T follicular helper cell (primary cell): ENCODE measurements at places on chromosomes 16 and 17.

GRCh38 chr17:50423553-50424159, 2.4 kb upstream of the ACSF2 start:
- DNase-seq: no peak

DNA sequence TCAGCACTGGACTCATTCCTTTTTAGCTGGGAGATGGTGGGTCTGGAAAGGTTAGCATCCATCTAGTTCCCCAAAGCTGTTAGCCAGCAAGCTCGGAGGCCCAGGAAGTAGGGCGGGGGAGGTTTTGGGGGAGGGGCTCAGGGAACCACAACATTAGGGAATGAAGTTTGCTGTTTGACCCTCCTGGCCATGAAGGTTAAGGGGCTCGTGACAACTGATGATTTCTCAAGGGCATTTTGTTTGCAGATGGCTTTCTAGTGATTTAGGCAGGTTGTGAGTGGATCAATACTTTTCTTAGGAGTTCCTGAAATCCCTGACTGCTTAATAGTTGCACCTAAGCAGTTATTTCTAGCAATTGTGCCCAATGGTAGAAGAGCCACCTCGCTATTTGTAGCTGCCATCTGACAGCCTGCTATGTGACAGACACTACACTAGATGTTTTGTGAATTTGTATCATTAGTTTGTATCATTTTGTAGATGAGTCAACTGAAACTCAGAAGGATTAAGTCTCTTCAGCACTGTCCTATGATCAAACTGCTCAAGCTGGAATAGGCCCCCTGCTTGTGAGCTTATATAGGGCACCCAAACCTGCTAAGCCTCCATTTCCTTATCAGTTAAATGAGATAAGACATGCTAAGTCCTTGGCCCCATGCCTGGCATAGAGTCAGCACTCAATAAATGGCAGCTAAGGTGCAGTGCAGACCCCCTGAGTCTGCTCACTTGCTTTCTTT, 146.4 kb downstream of the IRX3 start:
- DNase-seq: no peak

DNA sequence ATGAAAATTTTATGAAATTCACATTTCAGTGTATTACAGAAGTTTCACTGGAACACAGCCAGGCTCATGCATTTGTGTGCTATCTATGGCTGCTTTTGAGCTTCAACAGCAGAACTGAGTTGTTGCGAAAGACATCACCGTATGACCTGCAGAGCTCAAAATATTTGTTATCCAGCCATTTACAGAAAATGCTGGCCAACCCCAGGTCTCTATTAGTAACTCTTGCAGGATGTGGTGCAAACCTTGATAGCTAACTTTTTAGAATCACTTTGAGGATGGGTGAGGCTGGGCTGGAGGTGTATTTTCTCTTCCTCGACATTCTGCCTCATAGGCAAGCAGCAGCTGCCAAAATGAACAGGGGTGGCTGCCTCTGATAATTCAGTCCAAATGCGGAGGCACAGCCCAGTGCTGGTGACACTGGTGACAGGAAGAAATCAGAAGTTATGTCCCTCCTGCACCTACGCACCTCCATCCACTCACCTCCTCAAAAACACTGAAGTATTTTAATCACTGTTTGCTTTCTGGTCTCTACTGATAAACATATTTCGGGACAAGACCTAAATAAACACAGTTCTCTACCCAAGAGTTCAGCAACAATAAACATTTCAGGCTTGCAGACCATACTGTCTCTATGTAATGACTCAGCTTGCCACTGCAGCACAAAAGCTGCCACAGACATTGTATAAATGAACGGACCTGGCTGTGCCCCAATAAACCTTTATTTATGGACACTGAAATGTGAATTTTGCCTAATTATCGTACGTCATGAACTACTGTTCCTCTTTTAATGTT, 28.5 kb downstream of the ARHGAP17 start:
- DNase-seq: no peak

DNA sequence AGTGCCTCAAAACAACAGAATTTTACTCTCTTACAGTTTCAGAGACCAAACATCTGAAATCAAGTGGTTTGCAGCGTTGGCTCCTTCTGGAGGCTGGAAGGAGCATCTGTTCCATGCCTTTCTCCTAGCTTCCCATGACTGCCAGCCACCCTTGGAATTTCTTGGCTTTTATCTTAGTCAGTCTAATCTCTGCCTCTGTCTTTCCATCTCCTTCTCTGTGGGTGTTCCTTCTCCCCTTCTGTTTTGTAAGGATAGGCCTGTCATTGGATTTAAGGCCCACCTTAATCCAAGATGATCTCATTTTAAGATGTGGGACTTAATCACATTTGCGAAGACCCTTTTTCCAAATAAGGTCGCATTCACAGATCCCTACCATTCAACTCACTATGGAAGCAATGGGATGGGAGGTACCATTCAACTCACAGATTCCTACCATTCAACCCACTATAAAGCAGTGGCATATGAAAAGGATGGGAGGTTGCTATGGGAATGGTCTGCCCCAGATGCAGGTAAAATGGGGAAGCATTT, 321.8 kb downstream of the WWOX start:
- DNase-seq: no peak

DNA sequence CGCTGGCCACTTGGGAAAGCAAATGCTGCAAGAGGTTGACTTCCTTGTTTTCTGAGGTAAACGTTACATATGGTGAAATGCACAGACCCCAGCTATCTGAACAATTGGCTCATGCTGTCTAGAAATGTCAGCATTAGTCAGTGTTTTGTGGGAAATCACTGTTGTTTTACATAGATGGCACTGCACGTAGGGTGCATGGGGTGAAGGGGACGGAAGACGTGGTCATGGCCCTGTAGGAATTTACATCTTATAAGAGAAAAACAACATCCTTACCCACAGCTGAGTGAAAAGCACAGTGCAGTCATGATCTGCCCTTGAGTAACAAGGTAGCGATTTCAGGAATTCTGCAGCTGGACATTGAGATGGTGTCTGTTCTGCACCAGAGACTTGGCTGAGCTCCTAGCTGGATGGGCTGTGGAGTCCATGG, 15.2 kb downstream of the RPTOR start:
- DNase-seq: no peak

DNA sequence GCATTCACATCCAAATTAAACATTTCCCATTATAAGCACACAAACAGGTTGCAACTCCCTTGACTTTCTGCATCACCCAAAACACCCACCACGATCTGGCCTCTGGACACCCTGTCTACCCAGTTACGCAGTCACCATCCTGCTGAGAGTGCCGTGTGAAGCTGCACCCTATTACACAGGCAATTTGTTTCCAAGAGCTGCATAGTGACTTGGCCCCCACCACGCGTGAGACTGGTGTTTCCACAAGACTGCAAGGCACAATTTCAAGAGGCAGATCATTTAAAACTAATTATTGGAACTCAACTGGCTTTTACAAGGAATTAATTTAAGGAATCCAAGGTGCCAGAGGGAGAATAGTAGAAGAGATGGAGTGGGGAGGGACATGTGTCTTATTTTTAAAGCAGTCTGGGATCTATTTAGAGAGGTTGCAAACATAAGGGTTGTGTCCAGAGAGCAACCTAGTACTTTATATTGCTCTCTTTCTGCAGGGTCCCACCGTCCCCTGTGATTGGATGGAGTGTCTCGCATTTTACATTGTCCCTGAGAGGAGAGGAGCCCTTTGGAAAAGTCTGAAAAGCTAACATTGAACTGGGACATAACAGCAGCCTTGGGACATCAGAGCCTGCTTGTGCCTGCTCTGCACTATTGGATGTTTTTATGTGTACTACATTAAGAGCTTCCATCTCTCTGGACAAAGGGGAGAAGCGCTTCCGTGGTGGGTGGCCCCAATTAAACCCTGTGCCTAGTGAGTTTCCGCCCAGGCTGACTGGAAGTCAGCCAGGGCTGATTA, 8.7 kb upstream of the ADAMTS18 start:
- DNase-seq: no peak

DNA sequence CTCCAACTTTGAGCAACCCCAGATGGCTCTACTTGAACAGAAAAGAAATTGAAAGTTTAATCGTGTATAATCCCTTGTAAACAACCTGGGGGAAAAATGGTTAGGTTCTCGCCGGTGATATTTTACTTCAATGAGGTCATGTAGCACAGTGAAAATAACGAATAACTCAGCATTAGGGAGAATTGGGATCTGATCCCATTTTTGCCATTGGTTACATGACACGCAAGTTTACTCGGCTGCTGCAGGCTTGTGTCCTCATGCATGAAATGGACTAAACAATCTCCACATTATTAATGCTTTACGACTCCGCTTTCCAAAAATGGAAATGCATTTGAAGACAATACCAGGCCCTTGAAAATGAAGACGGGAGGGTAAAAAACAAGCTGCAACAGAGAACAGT, 45.5 kb upstream of the LRRC37A3 start:
- DNase-seq: no peak

GRCh38 chr16:88983771-88984687, 7.0 kb upstream of the CBFA2T3 start:
- DNase-seq: no peak

- no peak for DNase-seq
Measured at GRCh38 chr17:80611816-80612215, 67.2 kb downstream of the RPTOR start.

- DNase-seq: no peak
Measured at GRCh38 chr17:47225436-47225858, 16.3 kb downstream of the MYL4 start.

- DNase-seq: no peak
Measured at GRCh38 chr17:8799570-8800212, 526 bp upstream of the MFSD6L start.

DNA sequence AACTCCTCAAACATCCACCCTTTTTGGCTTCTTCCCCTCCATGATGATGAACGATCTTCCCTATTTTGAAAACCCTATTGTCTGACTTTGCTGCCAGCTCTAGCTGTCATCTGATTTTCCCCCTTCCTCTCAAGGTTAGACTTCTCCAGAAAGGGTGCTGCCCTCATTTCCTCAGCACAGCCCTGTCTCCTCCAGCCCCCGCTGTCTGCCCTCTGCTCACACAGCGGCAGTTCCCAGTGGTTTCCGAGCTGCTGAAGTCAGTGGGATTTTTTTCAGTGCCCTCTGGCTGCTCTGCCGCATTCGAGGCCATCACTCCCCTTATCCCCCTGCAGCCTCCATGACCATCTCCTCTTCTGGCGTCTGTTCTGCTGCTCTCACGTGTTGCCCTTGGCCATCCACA, 26.6 kb upstream of the C17orf107 start:
- no peak for DNase-seq

GRCh38 chr16:86428729-86429517, 81.4 kb upstream of the FOXF1 start:
- no peak for DNase-seq

- DNase-seq: no peak
Measured at GRCh38 chr16:15951852-15952251, 2.4 kb downstream of the ABCC1 start.

DNA sequence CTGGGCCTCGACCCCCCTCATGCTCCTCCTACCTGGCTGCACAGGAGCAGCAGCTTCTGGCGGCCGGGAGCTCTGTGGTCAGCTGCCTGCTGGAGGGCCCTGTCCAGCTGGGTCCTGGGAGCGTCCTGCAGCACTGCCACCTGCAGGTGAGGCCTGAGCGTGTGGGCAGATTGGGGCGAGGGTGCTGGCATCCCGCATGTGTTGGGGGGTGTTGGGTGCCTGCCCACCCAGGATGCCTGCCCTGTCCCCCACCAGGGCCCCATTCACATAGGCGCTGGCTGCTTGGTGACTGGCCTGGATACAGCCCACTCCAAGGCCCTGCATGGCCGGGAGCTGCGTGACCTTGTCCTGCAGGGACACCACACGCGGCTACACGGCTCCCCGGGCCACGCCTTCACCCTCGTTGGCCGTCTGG, 16.5 kb downstream of the FCSK start:
- no peak for DNase-seq

GRCh38 chr16:6775712-6776111, 556.9 kb upstream of the RBFOX1 start:
- no peak for DNase-seq

- no peak for DNase-seq
Measured at GRCh38 chr16:67942200-67942509, 1.8 kb downstream of the LCAT start.

- no peak for DNase-seq
Measured at GRCh38 chr17:19369107-19369778, 6.7 kb upstream of the B9D1 start.

GRCh38 chr16:46886764-46887523, 2.8 kb downstream of the GPT2 start:
- no peak for DNase-seq

- DNase-seq: no peak
Measured at GRCh38 chr17:66690166-66690565, 144.8 kb upstream of the CACNG5 start.

GRCh38 chr17:57678393-57678792, 66.7 kb downstream of the CCDC182 start:
- no peak for DNase-seq

DNA sequence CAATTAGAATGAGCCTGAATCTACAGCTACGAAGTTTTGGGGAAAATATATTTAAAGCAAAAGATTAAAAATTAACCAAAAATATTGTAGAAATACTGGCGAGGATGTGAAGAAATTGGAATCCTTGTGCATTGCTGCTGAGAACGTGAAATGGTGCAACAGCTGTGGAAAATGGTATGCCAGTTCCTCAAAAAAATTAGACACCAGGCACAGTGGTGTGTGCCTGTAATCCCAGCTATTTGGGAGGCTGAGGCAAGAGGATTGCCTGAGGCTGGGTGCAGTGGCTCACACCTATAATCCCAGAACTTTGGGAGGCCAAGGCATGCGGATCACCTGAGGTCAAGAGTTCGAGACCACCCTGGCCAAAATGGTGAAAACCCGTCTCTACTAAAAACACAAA, 119.9 kb upstream of the TMEM97 start:
- no peak for DNase-seq

GRCh38 chr17:38733282-38733981, 3.3 kb downstream of the CISD3 start:
- no peak for DNase-seq

- DNase-seq: no peak
Measured at GRCh38 chr17:48961516-48962233, 6.7 kb downstream of the GIP start.

DNA sequence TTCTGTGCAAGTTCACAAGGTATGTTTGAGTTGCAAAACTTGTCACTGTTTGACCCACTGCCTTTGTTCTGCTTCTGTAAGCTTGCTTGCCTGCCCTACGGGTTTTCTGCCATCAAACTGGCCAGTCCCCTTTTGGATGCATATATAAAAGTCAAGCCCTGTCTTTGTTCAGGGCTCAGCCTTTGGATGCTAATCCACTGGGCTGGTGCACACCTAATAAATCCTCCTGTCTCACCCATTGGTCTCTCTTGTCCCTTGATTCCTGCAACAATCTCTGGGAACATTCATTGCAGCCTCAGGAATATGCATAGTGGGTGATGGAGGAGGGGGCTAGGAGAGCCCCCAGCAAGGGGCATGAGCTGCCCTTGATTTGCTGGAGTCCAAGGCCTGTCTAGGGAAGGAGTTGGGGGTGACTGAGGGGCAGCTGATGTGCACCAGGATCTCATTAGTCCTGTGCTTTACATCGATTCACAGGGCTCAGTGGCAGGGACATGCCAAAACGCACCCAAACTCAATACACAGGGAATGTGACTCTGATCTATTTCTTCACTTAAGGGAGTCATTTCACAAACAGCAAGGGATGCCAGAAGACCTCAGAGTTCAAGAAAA, 225.4 kb upstream of the NLRP1 start:
- no peak for DNase-seq
